ENCODE measurements at places on chromosomes 1 and 21.

GRCh38 chr1:227889047-227889862 is 58.5 kb downstream of the WNT9A start:
- DNase-seq: no peak

GRCh38 chr1:221621683-221622082 is 120.2 kb downstream of the DUSP10 start:
- no peak for DNase-seq

DNA sequence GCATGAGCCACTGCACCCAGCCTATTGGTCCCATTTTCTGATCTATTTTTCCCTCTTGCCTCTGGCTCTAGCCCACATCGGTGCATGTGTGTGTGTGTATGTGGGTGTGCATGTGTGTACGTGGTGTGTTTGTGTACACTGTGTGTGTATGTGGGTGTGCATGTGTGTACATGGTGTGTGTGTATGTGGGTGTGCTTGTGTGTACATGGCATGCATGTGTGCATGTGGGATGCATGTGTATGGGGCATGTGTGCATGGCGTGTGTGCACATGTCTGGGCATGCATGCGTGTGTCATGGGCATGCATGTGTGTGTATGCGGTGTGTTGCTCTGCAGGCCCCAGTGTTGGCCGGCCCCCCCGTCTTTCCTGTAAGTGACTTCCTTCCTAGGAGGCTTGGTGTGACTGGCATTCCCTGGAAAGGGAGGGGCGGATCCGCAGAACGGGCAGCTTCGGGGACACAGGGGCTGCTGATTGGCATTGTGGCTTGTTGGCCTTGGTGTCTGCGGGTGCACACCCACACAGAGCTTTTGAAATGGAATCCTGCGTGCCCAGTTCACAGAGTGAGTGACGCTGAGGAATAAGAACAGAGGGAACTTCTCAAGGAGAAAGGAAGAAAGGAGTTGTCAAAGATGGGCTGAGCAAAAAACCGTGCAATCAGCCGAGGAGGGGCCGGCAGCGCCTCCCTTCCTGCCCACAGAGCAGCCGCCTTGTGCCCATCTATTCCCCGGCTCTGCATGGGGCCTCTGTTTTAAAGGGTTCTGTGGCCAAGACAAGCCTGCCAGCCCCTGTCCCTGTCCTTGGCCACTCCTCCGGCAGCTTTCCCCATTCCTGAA is 8.0 kb downstream of the PDXK start:
- DNase-seq: no peak

- DNase-seq: no peak
Observed at GRCh38 chr1:44672254-44672955, 1.9 kb downstream of the TMEM53 start.

DNA sequence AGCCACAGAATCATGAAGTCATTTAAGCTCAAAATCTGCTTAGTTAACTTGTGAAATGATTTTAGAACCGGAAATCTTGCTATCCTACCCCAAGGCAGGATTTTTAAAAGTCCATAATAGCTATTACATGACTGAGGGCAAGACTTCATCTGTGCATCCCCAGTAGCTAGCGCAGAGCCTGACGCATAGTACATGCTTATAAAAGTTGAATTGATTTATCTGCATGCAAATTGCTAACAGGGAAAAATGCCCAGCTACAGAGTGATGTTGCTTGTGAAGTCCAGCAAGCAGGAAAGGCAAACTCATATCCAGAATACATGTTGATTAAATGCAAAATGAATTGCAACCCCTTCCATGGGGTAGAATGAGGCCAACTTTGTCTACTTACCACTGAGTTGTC is 8.1 kb upstream of the MAP1LC3C start:
- DNase-seq: no peak

- no peak for DNase-seq
Observed at GRCh38 chr1:92356956-92357355, 58.1 kb downstream of the RPAP2 start.

DNA sequence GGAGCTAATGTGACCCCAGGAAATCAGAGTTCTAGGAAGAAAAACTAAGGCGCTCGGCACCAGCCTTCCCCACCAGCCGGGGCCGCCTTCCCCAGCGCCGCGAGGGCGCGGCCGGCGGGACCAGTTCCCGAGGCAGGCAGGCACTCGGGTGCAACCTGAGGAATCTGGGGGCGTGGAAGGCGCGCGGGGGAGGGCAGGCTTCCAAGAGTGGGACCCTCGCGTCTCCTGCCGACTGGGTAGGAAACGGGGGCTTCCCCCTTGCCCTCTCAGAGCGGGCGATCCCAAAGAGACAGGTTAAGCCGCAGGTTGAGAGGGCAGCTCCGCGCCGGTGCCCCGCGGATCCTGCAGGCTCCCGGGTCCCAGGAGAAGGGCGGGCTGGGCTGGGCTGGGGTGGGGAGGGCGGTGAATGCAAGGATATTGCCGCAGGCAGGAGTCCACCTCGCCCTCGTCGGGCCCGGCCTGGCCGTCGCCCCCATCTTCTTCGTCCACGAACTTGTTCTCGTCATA is 431 bp downstream of the ARPC5 start:
- no peak for DNase-seq

- no peak for DNase-seq
Observed at GRCh38 chr1:94411237-94411636, 7.0 kb upstream of the ABCD3 start.

GRCh38 chr1:24694380-24694843 is 50.8 kb upstream of the CLIC4 start:
- DNase-seq: no peak

GRCh38 chr1:59146056-59146455 is 150.8 kb upstream of the FGGY start:
- no peak for DNase-seq

GRCh38 chr1:243950166-243950565 is 100.1 kb upstream of the AKT3 start:
- no peak for DNase-seq

DNA sequence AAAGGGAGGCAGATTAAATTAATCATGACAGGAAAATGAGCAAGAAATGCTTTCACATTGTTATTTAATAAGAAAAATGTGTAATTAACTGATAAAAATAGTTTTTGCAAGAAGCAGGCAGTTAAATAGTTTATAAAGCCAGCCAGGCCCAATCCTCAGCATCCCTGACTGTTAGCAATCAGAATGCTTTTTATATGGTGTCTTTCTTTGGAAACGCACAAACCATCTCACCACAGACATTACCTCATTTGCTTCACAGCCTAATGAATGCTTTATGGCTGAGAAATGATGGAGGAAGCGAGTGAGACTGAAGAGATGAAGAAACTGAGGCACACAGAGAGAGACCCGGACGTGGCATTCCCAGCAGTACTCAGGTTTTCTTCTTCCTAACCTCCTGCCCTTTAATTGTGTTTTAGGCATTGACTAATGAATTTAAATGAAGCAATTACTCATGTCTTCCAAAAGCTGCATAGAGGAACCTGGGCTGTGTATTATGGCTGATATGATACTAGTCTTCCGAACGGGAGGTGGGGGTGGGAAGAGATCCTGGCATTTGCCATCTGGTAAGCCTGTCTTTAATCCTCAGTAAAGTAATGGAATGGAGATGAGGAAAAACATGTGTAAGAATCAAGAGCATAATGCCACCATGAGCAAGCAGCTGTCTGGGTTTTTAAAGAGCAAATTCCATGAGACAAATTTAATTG is 116.1 kb upstream of the LMO4 start:
- DNase-seq: no peak
